ENCODE measurements at places on chromosomes 5 and 9. TPM values are rescaled to one million over a fixed set of nuclear protein-coding genes. Genes with fewer than 3 reads are reported as not detected.

DNA sequence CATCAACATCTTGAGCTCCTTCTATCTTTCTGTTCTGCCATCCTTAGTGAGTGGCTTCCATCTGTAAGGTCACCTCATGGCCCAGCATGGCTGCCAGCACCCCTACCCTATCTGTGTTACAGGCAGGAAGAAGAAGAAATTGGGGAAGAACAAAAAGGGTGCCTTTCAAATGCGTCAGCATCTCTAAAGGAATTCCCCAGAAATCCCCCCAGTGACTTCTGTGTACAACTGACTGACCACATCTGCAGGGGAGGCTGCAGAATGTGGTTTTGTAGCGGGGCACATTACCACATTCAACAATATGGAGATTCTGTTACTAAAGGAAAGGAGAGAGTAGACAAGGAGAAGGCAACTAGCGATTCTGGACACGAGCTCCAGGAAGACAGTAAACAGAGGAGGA is 40.1 kb downstream of the ALG2 start:
- DNase-seq = no peak

DNA sequence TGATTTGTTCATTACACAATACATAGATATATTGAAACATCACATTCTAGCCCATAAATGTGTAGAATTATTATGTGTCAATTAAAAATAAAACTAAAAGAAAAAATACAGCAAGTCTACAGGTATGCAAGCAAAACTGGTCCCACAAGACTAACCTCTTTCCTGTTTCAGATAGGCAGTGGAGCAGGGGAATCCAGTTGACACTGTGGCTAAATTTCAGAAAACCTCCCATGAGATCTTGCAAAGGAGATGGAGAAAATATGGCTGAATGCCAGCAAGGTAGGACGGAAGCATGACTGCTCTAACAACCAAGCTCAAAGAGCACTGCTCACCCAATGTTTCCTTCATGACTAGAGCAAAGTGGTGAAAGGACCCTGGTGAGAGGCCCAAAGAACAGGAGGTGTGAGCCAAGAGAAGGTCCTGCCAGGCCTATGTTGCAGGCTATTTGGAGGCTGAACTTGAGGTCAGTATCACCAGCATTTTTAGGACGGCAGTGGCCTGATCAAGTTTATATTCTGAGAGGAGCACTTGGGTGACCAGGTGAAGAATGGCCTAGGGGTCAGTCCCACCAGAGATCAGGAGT is 1.1 kb upstream of the SH3TC2 start:
- DNase-seq = no peak

GRCh38 chr9:125986966-125987365 is 239.8 kb downstream of the PBX3 start:
- DNase-seq = no peak

The PCDHB12 gene
- not detected for total RNA-seq

The OCLN gene
- total RNA-seq = 0.08 TPM

Data from activated T-cell treated with anti-CD3 and anti-CD28 coated beads, Interleukin-2, amount 50 U/mL, for 4 hours (primary cell).